Calu3 (cell line): ENCODE measurements at places on chromosomes 7 and 10. TPM values are rescaled to one million over a fixed set of nuclear protein-coding genes. Genes with fewer than 3 reads are reported as not detected.

NPC1L1 gene
- total RNA-seq: 45.0 and 46.0 TPM in 2 replicates

C10orf62 gene
- 1.5 and 1.7 TPM in 2 replicates for total RNA-seq

C7orf33 gene
- not detected in 2 replicates for total RNA-seq

DKK1 gene
- 122 and 145 TPM in 2 replicates for total RNA-seq

PRRT4 gene
- 0.15 TPM in 1 of 2 replicates, not detected in the other for total RNA-seq

ZPBP gene
- total RNA-seq: not detected in 2 replicates

TSPAN33 gene
- 12.4 and 13.4 TPM in 2 replicates for total RNA-seq
